ENCODE measurements at places on chromosomes 6 and 20.

GRCh38 chr20:44916586-44916985, 6.7 kb downstream of the PABPC1L start:
- no peak for DNase-seq

GRCh38 chr6:113854531-113855499, 2.3 kb upstream of the MARCKS start:
- no peak for DNase-seq

DNA sequence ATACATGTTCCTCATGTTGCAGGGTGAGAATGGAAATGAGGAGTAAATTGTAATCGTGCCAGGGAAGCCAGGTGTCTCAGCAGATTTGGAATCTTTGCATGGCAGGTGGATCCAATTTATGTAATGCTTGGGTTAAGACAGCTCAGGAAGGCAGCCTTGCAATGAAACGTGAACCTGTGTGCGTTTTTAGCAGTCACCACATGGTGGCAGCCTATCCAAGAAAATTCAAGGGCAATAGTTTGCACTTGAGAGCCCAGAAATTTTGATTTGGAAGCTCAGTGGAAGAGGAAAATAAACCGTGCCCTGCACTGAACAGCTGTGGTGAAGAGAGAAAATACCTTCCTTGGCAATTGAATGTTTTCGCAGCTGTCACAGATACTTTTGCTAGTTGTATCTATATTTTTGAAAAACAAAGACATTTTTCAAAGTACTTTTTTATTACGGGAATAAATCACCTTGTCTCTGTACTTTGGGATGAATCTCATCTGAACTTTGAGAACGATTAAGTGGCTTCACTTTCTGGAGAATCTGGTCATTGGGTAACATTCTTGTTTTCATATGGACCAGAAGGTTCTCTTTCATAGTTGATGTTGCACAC, 26.5 kb downstream of the MTHFD1L start:
- DNase-seq: peak; percentile 45

- no peak for DNase-seq
Observed at GRCh38 chr6:94955156-94955555, 622.2 kb upstream of the MANEA start.

DNA sequence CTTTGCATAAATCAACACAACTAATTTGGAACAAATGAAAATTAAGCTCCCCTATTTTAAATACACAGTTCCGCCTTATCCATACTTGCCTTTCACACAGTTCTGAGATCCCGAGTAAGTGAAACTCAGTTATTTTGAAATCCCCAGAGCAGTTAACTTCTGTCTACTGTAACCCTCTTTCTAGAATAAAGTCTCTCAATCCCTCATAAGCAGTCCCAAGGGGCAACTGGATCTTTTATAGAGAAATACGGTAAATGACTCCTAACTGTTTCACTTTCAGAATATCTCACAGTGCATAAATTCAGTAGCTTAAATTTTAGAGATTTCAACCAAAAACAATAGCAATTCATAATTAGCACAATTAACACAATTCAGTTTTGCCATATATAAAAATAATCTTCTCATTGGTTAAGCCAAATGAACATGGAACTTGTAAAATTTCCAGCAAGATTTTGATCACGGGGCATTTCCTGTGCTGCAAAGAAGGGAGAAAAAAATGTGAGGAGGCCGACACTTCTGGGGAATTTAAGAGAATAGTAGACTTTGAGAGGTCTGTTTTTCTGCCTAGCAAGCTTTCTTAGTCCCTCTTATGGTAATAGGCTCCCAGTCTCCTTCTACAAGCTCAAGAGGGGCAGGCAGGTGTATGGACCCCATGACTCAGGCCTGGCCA, 78.3 kb downstream of the KIF6 start:
- DNase-seq: no peak

DNA sequence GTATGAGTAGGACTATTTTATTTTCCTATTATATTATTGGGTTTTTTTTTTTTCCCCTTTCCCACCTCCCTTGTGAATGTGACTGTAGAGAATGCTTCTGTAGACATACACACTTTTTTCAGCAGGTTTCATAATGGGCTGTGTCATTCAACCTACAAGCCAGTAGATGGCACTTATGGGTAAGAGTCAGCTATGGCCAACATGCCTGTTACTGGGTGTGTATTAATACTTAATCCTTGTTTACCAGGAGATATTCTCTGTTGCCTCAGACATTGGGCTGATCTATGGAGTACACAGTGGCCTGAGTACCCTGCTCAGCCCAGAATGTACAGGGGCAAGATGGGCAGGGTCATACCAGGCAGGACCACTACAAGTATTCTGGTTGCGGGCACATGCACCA, 382.5 kb downstream of the EPHA7 start:
- no peak for DNase-seq

DNA sequence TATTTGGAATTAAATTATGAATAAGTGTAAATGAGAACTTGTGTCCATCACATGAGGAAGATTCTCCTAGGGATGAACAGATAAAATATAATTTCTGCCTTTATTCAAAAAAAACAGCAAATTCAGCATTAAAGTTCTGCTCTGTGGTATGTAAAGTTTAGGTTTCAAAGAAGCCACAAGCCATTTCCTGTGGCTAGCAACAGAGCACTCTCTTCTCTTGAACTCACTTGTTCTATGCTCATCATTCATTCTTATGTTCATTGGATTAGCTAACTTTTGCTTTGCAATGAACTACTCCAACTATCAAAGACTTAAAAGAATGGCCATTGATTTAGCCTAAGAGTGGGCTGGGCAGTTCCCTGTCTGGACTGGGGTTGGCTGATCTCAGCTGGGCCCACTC, 20.8 kb upstream of the SNRPB2 start:
- DNase-seq: no peak

DNA sequence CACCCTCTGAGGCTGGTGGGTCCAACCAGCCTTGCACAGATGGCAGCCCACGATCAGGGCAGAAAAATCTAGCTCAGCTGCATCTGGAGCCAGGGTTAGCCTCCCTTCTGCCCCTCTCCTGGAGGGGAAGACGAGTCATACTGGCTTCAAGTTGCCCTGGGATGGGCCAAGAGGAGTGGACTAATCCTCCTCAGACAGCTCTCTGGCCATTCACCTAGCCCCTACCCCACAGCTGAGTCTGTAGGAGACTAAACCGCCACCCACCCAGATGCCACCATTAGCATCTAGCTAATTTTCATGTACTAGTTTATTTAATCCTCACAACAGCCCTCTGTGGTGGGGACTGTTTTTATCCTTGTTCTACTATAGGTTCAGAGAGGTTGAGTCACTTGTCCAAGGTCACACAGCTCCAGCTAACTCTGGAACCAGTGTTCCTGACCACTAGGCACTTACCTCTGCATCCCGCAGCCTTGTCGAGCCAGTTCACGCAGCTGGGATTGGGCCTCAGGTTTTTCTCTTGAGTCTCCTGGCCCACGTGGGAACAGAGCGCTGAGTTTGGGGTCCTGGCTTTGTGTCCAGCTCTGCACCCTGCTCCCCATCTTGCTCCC, 48.5 kb upstream of the CCDC167 start:
- no peak for DNase-seq

DNA sequence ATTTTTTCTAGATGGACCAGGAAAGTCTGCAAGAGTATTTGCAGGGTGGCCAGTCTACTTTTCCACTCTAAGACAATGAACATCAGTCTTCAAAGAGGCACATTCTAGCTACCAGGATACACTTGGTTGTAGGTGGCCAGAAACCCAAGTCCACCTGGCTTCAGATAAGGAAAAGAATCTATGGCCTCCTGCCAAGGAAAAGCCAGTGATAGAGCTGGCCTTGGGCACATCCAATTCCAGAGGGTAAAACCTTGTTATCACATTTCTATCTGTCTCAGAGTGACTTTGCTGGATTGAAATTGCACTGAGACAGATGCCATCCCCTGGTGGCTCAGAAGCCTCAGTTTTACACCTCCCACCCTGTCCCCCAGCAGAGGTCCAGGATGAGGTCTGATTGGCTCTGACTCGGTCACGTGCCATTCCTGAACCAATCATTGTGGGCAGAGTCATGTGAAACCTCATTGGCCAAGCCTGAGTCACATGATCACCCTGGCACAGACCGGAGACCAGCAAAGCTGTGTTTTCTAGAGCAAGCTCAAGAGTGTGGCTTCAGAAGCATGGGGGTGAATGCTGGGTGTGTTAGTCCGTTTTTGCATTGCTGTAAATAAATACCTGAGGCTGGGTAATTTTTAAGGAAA, 497.4 kb upstream of the SULF2 start:
- no peak for DNase-seq

- DNase-seq: no peak
Observed at GRCh38 chr6:116449565-116449964, 11.6 kb upstream of the CALHM6 start.

DNA sequence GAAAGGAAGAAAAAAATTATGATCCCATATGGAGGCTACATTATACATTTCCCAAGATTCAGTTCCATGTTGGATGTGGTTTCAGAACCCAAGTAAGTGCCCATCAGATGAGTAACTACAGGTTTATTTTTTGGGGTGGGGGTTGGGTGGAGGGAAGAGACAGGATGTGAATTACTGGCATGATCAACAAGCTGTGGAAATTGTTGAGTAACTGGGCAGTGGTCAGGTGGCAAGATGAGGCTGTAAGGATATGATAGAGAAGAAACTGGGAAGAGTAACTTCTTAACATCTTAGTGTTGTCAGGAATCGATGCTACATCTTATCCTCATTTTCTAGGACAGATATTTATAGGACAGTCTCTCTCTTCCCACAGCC, 153.5 kb downstream of the CFAP61 start:
- DNase-seq: no peak

DNA sequence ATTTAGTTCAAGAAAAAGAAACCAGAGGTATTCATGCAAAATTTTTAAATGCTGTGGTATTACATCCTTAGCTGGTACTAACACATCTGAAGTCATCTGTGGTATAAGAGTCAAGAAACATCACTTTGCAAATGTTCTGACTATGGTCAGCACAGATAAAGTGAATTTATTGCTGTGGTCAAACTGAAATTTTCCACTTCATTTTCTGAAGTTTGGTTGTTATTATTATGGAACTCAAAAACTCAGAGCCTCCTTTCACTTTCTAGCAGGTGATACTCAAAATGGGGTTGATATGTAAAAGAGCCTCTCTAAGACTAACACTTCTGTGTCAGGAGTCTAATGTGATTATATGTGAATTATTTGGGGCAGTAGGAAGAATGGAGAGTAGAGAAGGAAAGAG, 257.8 kb downstream of the RNGTT start:
- no peak for DNase-seq

DNA sequence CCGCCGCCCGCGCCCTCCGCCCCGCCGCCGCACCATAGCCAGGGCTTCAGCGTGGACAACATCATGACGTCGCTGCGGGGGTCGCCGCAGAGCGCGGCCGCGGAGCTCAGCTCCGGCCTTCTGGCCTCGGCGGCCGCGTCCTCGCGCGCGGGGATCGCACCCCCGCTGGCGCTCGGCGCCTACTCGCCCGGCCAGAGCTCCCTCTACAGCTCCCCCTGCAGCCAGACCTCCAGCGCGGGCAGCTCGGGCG, 1.5 kb downstream of the FOXC1 start:
- DNase-seq: no peak

DNA sequence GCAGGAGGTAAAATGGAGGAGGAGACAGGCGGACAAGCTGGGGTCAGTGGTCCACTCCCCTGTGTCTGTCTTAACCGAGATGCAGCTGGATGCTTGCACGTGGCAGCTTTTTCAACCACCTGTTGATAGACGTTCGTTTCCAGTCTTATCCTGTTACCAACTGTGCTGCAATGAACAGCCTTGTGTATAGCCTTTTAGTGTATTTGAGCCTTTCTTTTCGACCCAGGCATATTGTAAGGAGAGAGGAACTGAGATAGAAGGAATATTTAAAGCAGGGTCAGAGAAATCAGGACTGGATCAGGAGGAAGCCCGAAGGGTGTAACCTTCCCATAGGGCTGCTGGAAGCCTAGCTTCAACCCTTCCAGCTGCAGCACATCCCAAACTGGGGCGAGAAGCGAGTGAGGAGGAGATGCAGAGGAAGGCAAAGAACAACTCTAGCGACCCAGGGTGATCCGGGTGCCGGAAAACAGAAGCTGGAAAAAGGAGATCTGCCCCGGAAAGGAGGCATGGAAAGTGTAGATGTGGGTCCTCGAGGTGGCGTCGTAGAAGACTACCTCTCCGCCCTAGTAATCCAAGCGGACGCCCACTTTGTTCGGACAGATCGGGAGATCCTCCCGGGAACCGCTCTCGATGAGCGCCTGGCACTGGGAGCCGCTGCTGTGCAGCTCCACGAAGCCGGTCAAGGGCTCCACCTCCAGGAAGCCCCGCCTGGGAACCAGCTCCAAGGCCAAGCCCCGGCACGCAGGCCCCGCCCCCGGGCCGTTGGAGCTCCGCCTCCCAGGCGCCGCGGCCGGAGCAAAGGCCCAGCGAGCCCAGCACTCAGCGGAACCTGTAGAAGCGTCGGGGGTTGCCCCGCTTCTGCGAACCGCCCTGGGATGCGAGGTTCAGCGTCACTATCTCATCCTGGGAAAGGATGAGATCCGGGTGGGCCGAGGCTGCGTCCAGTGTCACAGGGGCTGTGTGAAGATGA, 11.2 kb downstream of the TRIM31 start:
- peak; percentile 53 for DNase-seq

DNA sequence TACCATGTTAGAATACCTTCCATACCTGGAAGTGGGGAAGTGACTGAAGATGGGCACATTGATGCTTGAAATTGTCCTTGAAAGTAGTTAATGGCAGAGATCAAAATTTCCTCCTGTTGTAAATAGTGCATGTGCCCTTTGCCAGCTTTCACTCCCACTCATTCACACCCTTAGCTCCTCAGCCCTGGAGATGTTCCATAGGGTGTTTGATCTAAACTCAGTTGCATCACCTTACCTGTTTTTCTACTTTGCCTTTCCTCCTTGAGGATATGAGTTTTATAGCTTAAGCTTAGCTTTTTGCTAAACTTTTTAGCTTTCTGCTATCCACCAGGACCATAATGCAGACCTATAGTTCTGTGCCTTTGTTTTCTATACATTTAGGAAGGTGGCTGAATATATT, 69.0 kb downstream of the CEP57L1 start:
- no peak for DNase-seq

DNA sequence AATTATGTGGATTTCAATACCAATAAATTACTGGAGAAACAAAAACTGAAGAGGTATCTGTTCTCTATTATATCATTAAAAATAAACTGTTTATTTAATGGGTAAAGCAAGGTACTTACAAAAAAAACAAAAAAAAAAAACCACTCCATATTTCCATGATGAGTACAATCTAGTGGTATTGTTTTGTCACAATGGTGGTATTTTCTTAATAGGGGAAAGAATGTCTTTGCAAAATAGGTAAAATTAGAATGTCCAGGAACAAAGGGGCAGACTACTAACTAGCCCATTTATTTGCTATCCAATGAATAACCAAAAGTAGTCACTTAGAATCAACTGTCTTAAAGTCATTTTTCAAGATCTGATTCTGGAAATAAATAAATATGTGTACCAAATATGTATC, 92.0 kb downstream of the ARHGAP18 start:
- DNase-seq: no peak

DNA sequence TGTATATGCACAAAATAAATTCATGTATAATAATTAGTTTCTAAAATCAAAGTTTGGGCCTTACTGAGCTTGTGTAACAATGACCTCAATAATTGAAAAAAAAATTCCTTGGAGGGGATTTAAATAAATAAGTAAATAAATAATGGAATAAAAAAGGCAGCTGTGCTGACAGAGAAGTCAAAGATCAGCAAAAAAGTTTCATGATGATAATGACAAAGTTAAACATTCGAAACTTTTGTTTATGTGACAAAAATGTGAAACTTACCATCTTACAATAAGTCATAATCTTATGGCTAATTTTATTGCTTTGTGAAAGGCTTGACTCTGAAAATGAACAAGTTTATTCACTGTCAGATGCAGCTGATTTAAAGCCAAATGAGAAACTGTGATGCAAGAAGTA, 3.1 kb upstream of the TTK start:
- no peak for DNase-seq

GRCh38 chr6:46888578-46888977, 33.2 kb downstream of the ADGRF5 start:
- no peak for DNase-seq

Data from effector CD4-positive, alpha-beta T cell (primary cell).